ENCODE measurements at places on chromosomes 1 and 21.

GRCh38 chr1:228478326-228478725 is 8.9 kb upstream of the RNF187 start:
- no peak for DNase-seq

- DNase-seq, result no peak
Measured at GRCh38 chr21:38474796-38475195, 23.5 kb downstream of the ERG start.

DNA sequence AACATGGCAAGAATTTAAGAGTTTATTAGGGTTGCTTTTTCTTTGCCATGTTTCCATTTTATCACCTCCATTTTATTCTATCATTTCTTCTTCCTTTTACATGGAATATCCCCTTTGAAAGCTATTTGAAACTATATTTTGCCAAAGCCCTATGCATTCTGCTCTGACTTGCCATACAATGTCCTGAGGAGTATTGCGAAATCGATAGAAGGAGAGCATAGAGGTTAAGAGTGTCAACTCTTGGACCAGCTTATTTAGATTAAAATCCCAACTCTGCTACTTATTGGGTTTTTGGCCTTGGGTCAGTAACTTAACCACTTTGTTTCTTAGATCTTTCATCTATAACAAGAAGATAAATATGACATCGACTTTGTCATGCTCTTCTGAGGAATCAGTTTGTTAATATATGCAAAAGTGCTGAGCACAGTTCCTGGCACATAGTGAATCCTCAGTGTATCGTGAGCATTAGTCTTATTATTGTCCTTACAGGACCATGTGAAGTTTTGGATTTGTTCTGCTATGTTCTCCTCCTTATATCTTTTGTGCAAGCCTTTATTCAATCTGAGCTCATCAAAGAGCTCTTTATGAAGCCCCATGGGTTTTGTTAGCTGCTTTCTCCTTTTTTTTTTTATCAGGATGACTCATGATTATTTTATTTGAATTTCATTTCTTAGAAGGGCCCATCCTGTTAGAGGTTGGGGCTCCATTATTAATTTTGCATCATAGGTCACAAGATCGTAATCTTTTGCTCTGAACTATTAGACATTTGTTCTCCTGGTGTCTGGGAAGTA is 17.6 kb downstream of the ACKR1 start:
- DNase-seq, result no peak

- no peak for DNase-seq
Measured at GRCh38 chr1:158812336-158812735, 18.8 kb upstream of the MNDA start.

- no peak for DNase-seq
Measured at GRCh38 chr21:34609244-34609932, 5.5 kb downstream of the RCAN1 start.

- no peak for DNase-seq
Measured at GRCh38 chr21:46545911-46546310, 59.0 kb downstream of the S100B start.

- DNase-seq, result no peak
Measured at GRCh38 chr1:47423872-47424271, 7.8 kb downstream of the FOXE3 start.

DNA sequence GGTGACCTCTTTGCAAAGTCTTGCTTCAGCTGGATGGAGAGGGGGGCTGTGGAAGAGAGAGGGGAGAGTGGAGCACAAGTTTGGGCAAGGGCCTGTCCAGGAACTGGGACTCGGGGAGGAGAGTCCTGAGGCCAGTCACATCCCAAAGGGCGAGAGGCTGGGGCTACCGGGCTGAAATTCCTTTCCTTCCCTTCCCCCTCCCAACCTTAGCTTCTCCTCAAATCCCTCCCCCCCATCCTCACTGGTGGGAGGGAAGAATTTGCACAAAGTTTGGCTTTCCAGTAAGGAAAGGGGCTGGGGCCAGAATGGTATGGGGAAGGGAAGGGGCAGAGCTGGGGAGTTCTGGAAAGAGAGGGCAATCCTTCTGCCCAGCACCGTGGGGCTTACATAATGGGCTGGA is 854 bp downstream of the CNTN2 start:
- DNase-seq, result no peak

DNA sequence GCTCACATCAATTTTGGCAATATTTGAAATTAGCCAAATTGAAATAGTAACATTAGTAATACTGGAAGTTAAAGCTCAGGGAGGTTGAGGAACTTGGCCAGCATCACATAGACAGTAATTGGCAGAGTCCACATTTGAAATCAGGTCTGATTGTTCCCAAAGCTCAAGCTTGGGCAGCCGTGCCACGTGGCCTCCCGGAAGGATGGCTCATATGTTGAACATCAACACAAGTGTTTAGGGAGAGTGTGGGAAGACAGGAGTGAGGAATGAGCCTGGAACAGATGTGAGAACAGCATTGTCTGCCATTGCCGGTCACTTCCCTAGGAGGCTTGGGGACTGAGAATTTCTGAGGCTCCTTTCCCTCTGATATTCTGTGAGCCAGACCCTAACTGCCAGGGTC is 40.2 kb upstream of the RBM15 start:
- no peak for DNase-seq

GRCh38 chr1:184035719-184036516 is 1.6 kb downstream of the COLGALT2 start:
- DNase-seq, result peak; percentile 52

- DNase-seq, result no peak
Measured at GRCh38 chr1:200831091-200831490, 41.7 kb upstream of the GPR25 start.

DNA sequence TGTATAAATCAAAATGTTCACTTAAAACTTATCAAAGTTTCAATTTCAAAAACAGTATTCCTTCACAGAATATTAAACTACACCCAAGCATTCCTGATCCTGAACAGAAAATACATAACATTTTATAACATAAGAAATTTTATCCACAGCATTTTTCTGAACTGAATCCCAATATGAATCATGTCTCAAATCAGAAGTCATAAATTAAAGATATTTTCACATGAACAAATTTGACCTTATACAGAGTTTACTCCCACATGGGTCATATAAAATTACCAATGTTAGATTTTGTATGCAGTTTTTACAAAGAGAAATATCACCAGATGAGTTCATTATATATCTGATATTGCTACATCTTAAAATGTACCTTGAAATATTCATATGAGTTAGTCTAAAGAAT is 48.6 kb upstream of the ASPM start:
- DNase-seq, result no peak

- DNase-seq, result no peak
Measured at GRCh38 chr1:107871687-107872395, 93.1 kb downstream of the VAV3 start.

DNA sequence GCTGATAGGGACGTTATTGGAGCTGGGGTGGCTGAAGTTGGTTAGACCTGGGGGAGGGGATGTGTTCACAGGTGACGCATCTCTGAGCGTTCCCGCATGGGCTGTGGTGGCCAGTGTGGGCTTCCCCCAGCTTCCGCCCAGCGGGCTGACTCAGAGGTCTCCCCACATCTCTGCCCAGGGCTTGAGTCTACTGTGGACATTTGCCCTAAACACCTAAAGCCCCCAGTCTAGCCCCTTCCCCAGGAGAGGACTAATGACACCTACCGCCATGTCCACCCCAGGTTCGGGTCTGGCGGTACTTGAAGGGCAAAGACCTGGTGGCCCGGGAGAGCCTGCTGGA is 2.0 kb downstream of the AGRN start:
- DNase-seq, result no peak

DNA sequence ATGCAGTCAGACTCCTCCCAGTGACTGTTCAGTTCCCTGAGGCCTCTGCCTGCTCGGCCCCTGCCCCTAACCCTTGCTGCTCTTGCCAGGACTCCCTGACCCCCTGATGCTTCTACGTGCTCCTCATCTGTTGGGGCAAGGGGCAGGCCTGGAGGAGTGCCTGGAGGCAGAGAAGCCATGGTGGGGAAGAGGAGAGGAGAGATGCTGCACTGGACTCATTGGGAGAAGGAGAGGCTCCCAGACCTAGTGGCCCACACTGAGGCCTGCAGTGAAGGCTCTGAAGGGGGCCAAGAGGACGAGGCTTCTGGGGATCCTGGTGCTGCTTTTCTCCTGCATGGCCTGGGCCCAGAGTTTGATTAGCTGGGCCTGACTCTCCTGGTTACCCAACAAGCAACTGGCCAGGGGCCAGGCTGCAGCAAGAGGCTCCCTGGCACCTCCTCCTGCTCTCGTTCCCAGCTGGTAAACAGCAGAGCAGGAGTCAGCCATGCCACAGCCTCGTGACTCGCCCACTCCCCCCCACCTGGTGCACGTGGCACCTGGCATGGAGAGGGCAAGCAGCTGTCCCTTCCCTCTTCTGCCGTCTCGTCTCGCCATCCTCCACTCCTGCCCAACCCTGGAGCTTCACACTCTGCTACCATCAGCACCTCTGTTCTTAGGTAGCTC is 847 bp upstream of the RORC start:
- no peak for DNase-seq

GRCh38 chr1:6601923-6602668 is 573 bp downstream of the KLHL21 start:
- no peak for DNase-seq

- no peak for DNase-seq
Measured at GRCh38 chr1:26070296-26070962, 3.0 kb upstream of the TRIM63 start.

DNA sequence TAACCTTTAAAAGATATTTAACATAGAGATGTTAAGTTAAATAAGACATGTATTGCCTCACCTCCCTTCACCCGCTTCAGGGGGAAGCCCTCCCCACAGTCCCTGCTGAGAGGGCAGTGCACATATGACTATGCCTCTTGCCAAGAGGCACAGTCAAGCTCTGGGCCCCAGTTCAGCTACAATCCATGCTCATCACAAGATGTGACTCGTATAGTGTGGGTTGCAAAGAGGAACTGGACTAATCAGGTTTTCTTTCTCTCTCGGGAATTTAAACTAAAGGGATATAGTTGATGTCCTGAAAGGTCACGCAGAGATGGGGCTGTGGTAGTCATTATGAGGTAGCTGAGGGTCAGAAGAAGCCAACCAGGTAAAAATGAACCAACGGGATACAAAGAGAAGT is 35.6 kb downstream of the LYST start:
- no peak for DNase-seq

GRCh38 chr1:66571789-66572188 is 37.8 kb downstream of the SGIP1 start:
- DNase-seq, result no peak

DNA sequence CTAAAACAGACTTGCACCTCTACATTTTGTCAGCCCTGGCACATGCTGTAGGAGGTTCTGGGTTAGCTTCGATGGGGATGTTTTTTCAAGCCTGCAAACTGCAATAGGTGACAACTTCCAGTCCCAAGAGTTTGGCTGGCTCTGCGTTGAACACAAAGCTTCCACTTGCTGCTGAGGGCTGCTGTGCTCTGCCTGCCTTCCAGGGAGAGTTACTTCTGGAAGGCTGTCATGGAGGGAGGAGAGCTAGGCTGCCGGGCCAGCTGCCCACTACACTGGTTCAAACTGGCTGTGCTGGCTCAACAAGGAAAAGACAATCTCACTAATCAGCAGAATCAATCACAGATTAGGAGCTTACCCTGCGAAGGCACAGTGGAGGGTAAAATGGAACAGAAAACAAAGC is 46.7 kb upstream of the PPP2R5A start:
- DNase-seq, result peak; percentile 85

DNA sequence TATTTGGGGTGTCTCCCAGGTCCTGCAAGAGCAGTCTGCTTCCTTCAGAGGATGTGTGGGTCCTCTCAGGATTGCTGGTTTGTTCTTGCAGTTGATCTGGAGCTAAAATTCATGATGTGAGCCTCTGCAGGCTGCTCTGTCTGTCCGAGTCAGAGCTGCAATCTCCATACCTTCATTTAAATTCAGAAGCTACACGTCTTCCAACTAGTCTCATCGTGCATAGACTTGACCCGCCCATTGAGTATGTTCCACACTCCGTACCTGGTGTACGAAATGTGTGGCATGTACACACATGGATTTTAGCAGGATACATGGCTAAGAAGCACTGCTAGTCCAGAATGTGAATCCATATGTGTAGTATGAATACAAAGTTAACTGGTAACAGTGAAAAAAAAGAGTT is 25.0 kb upstream of the RGS2 start:
- no peak for DNase-seq

- DNase-seq, result no peak
Measured at GRCh38 chr1:206609229-206609991, 2.9 kb downstream of the EIF2D start.

DNA sequence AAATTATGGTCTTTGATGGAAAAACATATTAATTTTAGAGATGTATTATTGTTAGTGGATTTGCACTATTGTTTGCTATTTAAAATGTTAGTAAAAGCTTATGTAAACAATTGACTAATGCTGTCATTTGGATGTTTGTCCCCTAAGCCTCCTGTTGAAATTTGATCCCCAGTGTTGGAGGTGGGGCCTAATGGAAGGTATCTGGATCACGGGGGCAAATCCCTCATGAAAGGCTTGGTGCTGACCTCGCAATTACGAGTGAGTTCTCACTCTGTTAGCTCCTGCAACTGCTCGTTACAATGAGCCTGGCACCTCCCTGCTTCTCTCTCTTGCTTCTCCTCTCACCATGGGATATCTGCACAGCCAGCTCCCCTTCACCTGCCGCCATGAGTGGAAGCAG is 14.3 kb downstream of the TMEM35B start:
- DNase-seq, result peak; percentile 17

GRCh38 chr1:88118176-88118845 is 565.8 kb upstream of the PKN2 start:
- no peak for DNase-seq

DNA sequence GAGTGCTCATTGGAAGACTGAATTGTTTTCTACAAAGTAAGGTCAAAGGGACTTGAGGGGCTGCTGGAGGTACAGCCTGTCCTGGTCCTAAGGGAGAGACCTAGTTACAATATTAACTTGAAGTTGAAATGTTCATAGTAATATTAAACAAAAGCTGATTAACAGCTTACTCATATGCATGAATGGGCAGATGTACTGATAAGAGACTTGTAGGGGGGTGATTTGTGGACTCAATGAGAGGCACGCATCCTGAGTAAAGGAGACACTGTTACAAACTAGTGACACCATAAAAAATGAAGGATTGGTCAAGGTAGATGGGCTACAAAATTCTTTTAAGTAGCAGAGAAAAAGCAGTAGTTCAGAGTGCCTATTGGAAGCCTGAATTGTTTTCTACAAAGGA is 2.7 kb downstream of the HSD11B1 start:
- no peak for DNase-seq

All from WERI-Rb-1 (cell line).